ENCODE measurements at places on chromosomes 3 and 15.

DNA sequence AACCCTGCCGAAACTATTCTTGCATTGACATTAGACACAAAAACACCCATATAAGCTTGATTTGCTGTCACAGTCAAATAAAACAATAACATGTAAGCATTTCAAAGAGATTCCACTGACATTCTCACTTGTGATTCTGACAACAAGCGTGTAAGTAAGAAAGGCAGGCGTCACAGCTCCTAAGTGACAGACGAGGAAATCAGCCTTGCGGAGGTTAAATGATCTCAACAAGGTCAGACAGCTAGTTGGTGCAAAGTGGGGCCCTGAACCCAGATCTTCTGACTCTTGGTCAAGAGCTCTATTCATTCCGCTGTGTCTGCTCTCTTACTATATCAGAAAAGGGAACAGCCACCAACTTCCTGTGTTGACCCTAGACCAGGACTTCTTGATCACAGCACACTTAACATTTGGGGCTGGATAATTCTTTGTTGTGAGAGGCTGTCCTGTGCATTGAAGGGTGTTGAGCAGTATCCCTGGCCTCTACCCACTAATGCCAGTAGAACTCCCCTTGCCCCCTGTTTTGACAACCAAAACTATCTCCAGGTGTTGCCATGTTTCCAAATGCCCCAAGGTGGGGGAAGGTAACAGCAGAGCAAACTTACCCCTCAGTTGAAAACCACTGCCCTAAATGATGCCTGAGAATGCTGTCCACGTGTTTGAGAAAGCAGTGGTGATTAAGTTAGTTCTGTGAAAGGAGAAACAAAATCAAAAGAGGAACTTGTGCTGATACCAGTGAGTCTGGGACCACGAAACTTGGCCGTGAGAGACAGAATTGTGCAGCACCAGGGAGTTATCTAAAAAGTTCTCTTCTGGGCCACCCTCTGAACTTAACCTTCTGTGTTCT, 86.1 kb downstream of the LIPC start:
- DNase-seq, result no peak

- no peak for DNase-seq
These were observed 664 bp upstream of the PIK3CA start for GRCh38 chr3:179147514-179147872.

GRCh38 chr15:72970933-72971760, 81.1 kb upstream of the NEO1 start:
- no peak for DNase-seq

DNA sequence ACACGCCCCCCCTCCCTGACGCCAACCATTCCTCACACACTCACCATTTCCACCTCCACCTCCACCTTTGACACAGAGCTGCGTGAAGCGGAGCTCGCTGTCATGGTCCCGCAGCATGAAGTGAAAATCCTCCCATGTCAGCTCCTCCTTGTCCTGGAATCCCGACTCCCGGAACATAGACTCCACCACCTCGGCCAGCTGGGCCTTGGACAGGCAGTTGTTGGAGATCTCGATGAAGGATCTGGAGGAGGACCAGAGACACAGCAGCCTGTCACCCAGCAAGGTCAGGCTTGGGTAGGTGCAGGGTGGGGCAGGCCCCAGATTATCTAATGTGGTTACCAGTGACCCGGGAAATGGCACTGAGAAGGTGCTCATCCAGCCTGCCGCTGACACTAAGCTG, 12.2 kb downstream of the DUOX2 start:
- DNase-seq, result no peak

GRCh38 chr3:160061525-160061924, 72.9 kb downstream of the IL12A start:
- DNase-seq, result no peak

DNA sequence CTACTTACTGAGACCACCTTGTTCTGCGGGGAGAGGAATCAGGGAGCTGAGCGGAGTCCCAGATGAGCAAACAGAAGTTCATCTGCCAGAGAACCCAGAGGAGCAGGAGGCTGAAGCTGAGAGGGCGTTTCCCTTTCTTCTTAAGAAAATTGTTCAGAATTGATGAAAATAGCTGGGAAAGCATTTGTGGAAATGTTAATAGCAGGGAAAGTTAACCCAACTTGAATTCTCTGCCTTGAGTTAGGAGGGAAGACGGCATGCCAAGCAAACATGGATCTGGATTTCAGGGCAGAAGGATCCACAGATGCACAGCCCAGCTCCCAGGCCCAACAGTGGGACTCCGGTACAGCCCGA, 23.2 kb downstream of the CRABP1 start:
- no peak for DNase-seq

DNA sequence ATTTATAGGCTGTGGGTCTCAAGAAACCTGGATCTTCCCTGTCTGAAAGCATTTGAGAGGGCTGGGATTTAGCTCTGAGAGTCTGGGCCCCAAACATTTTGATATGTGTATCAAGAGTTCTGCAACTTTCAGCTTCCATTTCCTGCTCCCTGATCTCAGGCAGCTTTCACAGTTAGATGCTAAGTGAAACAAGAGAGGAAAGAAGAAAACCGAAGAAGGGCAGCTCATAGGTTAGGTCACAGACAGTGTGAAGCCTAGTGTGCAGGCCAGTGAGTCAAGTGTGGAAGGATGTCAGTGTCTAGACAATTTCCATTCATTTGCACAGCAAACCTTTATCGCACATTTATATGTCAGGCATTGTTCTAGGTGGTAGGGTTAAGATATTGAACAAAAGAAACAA, 173.6 kb upstream of the PROK2 start:
- no peak for DNase-seq

- DNase-seq, result no peak
These were observed 15.7 kb upstream of the LRRC58 start for GRCh38 chr3:120364821-120365220.

GRCh38 chr3:128489927-128490649, 2.9 kb downstream of the GATA2 start:
- no peak for DNase-seq

GRCh38 chr15:38084289-38084688, 149.8 kb downstream of the TMCO5A start:
- DNase-seq, result no peak

GRCh38 chr3:13194285-13195209, 121.3 kb upstream of the IQSEC1 start:
- no peak for DNase-seq

GRCh38 chr15:70510433-70510832, 252.9 kb downstream of the UACA start:
- no peak for DNase-seq

- no peak for DNase-seq
These were observed 56.0 kb upstream of the MME start for GRCh38 chr3:155024006-155024638.

DNA sequence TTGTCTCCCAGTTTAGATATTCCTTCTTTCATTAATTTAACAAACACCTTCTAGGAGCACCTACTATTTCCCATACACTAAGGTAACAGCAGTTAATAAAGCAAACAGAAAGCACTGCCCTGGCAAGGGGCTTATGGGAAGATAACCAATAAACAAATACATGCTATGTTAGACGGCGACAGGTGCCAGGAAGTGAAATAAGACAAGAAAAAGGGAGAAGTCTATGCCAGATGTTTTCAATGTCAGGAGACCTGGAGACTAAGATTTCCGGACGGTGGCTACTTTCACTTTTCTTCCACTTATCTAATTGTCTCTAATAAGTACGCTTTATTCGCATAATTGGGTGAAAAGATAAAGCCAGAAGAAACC, 32.5 kb upstream of the ZNF445 start:
- peak; percentile 9 for DNase-seq

DNA sequence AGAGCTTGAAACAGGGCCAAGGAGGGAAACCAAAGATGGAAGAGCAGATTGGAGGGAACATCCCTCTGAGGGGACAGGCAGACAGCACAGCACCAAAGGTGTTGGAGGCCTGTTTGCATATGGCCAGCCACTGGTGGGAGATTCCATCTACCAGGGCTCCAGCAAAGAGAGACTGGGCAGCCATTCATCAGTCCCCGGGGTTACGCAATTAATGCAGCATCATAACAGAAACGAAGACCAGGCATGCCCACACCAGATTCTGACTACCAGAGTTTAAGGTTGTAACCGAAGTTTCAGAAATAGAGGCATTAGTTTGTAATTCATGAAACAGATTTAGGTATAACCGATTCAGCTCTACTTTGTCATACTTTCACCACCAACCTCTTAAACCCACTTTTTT, 58.1 kb downstream of the COL8A1 start:
- DNase-seq, result no peak

- no peak for DNase-seq
These were observed 26.7 kb upstream of the ANPEP start for GRCh38 chr15:89841306-89841705.

DNA sequence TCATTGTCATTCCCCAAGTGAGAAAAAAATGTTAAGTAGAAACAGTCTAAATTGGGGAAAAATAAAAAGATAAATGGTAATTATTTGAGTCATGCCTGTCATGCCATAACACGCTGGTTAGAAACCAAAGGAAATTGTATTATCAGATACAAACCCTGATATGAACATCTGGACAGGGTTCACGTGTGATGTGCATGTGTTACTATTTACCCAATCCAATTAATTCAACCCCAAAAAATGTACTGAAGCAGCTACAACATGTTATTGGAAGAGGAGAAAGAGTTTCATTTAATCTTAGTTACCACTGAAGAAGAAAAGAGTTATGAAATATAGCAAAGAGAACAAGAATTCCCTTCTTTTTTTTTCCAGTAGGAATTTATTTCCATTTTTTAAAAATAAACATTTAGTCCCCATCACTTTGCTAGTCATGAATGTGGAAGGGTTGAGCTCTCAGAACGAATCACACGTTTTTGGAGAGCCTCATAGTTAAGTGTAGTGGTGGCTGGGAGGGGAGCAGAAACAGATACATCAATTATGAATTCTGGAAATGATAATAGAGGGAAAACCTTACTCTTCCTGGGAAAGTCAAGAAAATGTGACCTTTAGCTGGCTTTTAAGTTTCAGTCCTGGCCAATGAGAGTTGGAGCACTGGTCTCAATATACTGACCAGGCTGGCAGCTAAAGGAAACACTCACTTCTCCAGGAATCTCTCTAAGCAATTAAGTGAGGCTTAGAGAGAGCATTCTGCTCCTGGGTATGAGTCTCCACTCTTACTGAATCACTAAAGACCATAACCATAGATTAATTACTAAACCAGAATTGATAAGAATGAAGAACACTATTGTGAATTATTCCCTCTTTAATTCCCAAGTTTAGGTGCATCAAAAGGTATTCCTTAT, 796.5 kb downstream of the GRM7 start:
- no peak for DNase-seq

DNA sequence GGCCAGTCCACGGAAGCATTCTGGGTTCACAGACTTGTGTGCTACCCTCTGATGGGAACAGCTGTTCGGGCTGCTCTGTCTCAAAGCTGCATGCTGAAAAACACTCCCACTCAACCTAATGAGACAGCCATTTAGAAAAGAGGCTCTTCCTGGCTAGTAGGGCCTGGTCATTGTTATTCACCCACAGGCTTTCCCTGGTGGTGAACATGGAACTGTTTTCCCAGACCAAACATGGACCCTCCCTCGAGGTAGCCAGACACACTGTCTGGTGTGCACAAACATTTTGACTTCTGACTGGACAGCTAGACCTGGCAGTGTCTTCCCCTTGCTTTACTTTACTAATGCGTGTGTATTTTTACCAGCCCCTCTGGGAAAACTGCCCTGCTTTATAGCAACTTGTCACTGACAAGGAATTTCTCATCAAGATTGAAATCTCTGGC, 39.0 kb downstream of the MECOM start:
- peak; percentile 18 for DNase-seq

DNA sequence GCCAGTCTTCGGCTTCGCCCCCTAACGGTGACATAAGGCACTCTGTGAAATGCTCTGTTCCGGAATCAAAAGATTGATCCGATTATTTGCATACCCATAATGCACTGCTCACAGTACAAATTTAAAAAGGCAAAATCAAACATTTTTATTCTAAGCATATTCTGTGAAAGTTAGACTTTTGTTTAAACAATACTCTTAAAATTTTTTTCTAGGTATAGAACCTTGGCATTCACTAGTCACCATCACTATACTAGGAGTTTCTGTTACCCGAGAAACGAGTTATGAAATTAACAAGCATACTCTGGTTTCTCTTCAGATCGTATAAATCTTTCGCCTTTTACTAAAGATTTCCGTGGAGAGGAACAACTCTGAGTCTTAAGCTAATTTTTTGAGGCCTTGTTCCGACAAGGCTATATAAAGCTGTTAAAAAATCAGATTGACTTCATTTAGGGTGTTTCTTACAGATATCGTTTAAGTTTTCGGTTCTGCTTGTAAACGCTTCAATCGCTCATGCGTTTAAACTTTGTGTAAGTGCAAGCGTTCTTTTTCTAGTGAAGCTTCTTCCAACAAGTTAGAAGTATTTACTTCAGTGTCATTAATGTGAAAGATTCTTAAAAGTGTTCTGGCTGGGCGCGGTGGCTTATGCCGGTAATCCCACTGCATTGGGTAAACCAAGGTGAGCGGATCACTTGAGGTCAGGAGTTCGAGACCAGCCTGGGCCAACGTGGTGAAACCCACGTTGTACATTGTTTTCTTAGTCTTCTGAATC, at the start of gene RNU5B-1:
RNU5B-1 (plus strand) TSS at position 297 of the 769 bp plus-strand sequence.
- DNase-seq, result peak; percentile 100

- no peak for DNase-seq
These were observed 35.2 kb downstream of the HMCES start for GRCh38 chr3:129313665-129314385.

GRCh38 chr15:67807836-67808235, 17.5 kb upstream of the SKOR1 start:
- DNase-seq, result no peak

DNA sequence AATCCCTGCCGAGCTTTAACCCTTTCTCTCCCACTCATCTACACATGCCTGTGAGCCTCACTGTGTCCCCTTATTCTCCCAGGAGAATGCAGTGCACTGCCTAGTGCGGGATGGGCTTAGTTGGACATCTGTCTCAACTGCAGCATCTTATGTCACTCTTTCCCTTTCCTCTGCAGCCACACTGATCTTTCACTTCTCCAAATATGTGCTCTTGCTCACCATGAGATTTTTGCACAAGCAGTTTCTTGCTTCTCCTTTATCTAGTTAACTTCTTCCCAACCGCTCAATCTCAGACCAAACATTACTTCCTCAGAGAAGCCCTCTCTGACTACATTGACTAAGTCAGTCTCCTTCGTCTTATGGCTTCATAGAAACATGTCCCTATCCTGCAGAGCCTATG, 292.3 kb downstream of the KBTBD8 start:
- DNase-seq, result no peak

GRCh38 chr3:52052831-52053306, 3.5 kb downstream of the DUSP7 start:
- DNase-seq, result peak; percentile 68

DNA sequence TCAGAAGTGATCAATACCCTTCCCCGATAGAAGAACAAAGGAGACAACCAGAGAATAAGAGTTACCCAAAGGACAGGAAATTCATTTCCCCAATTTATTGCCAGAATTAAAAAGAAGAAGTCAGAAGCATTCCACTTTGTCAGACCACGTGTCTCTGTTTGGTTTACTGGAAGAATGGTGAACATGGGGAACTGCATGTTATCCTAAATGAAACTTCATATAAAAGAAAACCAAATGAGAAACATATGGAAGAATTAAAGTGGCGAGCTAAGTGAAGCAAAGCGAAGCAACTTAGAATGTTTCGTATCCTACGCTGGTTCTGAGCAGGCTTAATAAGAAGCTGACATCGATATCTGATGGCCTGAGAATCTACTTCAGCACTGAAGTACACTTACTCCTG, 190.7 kb downstream of the MAGI1 start:
- DNase-seq, result no peak

- no peak for DNase-seq
These were observed 95.0 kb downstream of the VGLL4 start for GRCh38 chr3:11548721-11549131.

Measured in HAP-1 (cell line).